ENCODE measurements at places on chromosomes 7 and 10. TPM values are rescaled to one million over a fixed set of nuclear protein-coding genes. Genes with fewer than 3 reads are reported as not detected.
A peak's percentile ranks its signal among the peaks of the same experiment; 100 is the strongest.

GRCh38 chr10:10589540-10590303 is 427.9 kb upstream of the CELF2 start:
- peak; percentile 98 for DNase-seq

DNA sequence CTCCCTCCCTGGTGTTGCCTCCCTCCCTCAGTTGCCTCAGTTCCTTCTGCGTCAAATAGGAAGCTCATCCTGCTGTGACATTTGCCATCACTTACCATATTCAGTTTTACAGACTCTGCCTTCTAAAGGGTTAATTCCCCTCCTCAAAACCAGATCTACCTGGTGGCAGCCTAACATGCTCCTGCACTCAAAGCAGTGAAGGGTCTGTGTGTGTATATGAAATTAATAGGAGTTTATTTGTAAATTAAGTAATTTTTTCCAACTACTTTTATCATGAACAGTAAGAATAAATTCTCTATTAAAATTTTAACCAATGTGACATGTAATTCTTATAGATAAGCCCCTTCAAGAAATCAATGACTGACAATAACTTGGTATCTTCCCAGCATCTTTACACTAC is 158.6 kb upstream of the INSYN2A start:
- DNase-seq = peak; percentile 11

DNA sequence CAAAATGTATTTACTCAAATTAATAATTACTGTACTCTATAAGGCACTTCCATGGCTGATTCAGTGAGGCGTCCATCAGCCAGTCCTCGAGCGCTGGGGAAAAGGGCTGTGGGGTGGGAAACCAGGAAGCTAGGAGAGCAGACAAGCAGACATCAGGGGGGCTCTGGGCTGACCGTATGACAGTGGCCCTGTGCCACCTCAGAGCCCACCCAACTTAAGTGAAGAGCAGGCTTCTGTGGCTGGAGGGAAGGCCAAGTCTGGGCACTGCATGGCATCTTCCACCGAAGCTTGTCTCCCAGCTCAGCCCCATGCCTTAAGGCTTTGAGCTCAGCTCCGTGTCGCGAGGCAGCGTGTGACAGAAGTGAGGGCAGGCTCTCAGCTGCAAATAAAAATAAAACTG is 464.5 kb upstream of the ZMIZ1 start:
- DNase-seq = no peak

DNA sequence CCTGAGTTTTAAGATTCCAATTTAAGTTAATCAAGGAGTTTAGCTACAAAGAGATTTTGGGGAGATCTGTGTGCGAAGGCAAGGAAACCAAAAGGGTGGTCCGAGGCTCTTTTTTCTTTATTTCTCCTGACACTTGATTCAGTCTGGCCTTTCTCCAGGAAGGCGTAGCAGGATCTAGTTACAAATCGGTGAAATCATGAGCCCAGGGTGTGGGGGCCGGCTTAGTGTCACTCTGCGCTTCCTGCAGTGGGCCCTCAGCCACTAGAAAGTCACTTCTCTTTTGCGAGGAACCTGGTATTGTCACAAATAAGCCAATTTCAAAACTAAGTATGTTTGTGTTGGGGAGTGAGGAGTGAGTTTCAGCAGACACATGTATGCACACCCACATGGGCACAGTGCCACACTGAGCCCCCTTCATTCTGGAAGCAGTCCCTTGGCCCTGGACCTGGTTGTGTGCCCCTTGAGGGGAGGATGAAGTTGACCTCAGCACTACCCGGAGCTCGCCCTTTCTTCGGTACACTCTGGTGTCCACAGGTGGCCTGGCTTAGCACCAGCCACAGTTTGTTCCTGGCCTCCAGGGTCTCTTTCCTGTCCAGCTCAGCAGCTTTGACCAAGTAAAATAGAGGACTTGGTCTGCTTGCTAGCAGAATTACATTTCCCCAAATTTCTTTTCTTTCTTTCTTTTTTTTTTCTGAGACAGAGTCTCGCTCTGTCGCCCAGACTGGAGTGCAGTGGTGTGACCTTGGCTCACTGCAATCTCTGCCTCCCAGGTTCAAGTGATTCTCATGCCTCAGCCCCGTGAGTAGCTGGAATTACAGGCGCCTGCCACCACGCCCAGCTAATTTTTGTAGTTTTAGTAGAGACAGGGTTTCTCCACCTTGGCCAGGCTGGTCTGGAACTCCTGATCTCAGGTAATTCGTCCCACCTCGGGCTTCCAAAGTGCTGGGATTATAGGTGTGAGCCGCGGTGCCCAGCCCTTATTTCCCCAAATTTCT is 84.0 kb upstream of the BTBD16 start:
- no peak for DNase-seq

GRCh38 chr7:2470204-2471021 is 5.8 kb downstream of the GRIFIN start:
- no peak for DNase-seq

Gene ABLIM1
- 36.1 TPM for total RNA-seq

Gene GPR37
- 7.0 TPM for total RNA-seq

Measured in fibroblast of the aortic adventitia (primary cell).